ENCODE measurements at places on chromosomes 16 and 17.
A peak's percentile ranks its signal among the peaks of the same experiment; 100 is the strongest.

GRCh38 chr17:66661411-66662256 lies 173.3 kb upstream of the CACNG5 start:
- DNase-seq, result peak; percentile 63

- DNase-seq, result no peak
These were observed 1.1 kb upstream of the HAPSTR1 start for GRCh38 chr16:9090101-9090959.

DNA sequence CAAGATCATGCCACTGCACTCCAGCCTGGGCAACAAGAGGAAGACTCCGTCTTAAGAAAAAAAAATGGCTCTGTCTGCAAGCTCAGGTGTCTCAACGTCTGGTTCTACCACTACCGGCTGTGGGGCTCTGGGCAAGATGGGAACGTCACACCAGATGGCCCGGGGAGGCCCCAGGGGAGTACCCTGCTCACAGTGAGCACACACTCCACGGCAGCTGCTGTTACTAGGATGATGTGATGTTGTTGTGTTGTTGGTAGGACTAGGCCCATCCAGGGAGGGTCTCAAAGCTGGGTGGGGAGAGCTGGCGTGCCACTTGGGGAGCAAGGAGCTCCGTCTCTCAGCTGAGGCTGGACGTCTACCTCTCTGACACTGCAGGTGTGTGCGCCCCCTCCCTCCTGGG lies 9.4 kb upstream of the NPTX1 start:
- peak; percentile 43 for DNase-seq

GRCh38 chr16:75304521-75305363 lies 53.3 kb upstream of the BCAR1 start:
- no peak for DNase-seq

DNA sequence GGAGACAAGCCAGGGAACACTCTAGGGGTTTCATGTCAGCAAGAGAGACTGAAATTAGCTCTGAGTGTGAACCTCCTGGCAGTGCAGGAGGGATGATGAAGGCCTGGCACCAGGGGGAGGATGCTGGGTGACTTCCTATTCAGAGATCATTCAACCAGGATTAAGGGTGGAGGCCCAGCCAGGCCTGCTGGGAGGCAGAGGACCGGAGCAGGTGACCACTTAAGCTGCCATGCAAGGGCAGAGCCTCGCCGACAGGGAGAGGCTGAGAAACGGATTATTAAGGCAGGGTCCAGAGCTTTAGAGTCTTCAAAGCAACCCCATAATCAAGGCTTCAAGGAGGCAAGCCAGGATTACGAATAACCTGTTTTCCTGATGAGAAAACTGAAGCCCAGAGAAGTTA lies 10.6 kb upstream of the SRCIN1 start:
- no peak for DNase-seq

DNA sequence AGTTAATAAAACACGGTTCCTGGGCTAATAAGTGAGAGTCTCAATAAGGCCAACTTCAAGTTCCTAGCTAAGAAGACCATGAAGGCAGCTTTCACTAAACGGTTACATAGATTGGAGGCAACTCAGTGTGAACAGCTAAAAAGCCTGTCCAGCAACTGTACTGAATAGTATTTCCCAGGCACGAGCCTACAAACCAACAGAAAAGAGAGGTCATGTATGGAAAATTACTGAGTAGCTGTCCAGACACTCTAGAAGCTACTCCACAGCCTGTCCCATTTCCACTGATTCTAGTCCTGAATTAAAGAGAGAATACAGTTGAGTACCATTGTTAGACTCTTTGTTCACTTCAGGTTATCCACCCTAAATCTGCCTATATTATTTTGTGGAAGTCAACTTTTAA lies 36.5 kb upstream of the C17orf78 start:
- DNase-seq, result no peak

GRCh38 chr17:38544839-38545209 lies 60.9 kb downstream of the SRCIN1 start:
- no peak for DNase-seq

DNA sequence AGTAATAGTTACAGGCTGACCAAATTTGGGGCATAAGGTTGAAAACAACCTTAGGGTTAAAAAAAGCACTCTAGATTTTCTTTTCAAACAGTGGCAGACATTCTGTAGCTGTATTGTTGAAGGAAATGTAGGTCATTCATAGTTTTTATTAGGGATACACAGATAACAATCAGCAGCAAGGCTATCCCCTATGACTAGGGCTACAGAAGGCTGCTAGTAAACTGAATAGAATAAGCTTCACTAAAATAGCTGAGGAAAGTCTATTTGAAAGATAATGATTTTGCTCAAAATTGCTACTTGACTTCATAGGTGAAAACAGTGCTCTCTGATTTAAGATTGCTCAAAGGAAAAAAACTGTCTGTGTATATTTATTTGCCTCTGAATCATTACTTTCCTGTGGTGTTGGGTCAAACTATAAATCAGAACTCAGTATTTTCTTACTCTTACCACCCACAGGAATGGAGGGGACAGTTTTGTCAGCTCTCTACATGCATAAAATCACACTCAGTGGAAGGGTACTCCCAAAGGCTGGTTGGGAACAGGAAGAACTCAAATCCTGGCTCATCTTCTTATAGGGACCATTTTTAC lies 24.8 kb downstream of the RPGRIP1L start:
- DNase-seq, result no peak
